ENCODE measurements at places on chromosomes 5 and 9.

DNA sequence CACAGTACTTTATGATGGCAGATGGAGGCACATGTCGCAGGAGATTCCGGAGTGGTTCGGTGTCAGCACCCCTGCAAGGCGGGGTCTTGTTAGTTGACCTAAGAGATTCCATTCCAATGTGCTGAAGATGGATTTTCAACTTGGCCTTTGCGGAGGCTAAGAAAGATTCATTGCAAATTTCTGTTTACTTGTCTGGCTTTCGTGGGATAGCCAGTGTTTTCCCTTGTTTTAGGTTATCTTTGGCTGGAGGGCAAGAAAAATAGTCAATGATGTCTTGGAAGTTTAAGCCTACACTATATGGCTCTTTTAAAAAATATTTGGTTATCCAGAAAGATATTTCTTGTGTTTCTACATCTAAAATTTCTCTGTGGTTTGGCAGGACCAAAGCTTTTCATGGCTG is 123.6 kb upstream of the PTCH1 start:
- no peak for DNase-seq

GRCh38 chr9:94511134-94511954 is 43.5 kb upstream of the PCAT7 start:
- DNase-seq, result no peak

GRCh38 chr9:91197232-91198181 is 164.2 kb downstream of the AUH start:
- DNase-seq, result no peak

DNA sequence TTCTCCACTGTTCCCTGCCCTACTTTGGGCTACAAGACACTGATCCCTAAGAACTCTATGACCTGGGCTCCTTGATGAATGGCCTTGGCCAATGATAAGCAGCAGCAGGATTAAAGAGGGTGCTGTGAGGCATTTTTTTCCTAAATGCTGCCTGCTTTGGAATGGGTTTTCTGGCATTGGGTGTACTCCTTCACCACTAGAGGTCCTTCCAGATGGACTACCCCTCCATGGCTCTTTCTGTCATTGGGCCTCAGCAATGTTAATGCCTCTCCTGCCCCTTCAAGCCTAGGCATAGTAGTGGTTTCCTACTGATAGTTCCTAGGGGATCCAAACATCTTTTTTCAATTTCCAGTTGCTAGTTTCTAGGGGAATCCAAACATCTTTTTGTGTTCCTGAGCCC is 319.3 kb upstream of the RPS23 start:
- DNase-seq, result no peak

DNA sequence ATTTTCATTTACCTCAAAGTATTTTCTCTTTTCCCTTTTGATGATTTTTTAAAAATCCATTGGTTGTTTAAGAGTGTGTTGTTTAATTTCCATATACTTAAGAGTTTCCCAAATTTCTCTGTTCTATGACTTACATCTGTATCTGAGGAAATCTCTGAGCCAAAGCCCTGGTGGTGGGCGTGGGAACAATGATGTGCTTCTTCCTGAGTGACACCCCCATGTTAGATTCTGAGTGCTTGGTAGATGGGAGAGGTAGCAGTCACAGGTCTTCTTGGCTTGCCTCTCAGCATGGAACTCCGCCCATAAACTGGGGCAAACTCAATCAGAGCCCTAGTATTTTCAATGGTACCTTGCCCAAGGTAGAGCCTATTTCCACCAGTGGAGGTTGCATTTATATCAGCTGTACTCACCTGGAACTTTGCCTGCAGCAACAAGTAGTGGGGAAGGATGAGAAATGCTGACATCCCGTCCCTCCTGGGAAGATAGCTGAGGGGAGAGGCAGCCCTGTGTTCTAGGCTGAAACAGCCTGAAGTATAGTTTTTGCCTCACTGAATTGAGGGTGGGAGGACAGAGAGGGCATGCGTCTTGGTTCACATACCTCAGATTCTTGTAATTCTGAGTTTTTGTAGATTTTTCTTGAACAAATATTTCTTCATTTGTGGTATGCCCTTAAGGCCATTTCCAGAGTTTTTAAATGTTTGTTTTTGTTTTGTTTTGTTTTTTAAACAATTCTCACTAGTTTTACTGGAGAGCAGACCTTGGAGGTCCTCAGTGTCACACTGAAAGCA is 26.4 kb downstream of the C9orf43 start:
- no peak for DNase-seq

DNA sequence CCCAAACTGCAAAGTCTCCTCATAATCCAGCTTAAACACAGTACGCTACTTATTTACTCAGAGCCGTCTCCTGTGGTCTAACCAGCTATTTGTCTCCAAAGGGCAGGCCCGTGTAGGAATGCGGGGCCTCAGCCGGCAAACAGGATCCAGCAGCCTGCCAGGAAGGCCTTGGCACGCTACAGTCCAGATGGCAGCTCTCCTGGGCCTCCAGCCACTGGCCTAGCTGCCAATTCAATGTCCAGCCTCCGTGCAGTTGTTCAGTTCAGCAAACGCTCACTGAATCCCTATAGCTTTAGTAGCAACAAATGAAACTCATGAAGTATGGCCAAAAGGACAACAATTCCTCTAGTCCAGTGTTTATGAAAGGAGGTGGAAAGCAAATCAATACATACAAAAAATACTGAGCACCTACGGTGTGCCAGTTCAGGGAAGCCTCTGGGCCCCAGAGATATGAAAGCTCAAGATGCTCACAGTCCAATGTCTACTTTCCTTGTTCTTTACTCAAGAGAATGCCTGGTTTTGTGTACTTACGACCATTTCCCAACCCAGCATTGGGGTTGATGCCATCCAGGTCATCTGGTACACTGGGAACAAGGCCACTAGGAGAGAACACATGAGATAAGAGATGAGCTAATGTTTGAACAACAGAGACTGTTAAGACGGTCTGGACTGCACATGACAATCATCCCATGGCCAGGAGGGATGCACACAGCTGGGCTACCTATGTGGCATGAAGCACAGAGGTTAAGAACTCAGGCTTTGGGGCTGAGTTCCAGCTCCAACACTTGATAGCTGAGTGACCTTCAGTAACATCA is 8.3 kb downstream of the CDK5RAP2 start:
- DNase-seq, result no peak

Data from CD4-positive, alpha-beta T cell (primary cell).